ENCODE measurements at places on chromosomes 6 and 20.

- no peak for DNase-seq
Observed at GRCh38 chr6:70819646-70820045, 137.2 kb downstream of the B3GAT2 start.

GRCh38 chr6:43893073-43893472 is 123.1 kb downstream of the VEGFA start:
- no peak for DNase-seq

DNA sequence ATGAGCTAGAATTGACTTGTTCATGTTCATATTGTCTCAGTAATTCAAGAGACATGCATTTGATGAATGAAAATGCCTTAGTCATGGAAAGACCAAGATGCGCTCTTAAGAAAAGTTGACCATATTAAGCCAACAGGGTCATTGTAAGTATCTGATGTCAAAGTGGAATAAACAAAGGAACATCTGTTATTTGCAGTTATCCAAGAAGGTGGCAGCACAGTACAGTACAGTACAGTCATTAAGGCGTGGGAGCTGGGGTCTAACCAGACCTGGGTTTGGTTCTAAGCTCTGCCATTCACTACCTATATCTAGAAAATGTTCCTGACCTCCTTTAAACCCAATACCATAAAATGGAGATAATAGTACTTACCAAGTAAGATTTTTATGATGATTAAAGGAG is 178.1 kb downstream of the BACH2 start:
- no peak for DNase-seq

DNA sequence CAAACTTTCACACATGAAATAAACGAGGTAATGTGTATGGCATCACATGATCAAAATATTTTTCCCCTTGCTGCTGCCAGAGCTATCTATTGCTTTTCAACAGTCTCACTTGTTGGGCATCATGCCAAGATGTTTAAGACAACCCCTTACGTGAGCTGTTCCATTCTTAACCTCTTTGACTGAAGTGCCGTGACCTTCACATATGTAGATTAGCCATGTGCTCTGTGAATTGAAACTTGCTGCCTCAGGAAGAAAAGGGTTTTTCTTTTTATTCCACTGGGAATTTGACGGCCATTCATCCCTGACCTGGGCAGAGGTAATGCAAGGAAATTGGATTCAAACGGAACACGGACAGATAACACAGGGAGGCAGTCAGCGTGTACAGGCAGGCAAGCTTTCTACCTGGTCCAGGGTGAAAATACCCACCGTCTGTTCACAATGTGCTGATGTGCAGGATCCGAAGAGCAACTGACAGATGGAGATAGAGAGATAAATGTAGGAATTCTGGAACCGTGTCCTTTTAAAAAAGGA is 14.2 kb downstream of the ARID1B start:
- no peak for DNase-seq

DNA sequence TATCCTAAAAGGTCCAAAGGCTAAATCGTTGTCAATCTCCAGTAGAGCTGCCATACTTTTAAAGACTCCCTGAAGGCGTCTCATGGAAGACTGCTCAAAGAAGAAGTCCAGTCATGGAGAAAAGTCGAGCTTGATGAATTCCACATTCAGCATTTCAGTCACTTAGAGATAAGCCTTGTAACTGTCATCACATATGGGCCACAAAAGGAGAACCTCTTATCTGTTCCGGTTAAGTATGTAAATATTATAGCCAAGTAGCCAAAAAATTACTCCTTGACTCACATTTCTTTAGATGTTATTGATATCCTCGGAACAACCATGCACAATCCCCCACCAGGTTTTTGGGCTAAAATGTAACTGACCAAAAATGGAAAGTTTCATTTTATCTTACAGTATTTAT is 9.8 kb upstream of the CNKSR3 start:
- no peak for DNase-seq

DNA sequence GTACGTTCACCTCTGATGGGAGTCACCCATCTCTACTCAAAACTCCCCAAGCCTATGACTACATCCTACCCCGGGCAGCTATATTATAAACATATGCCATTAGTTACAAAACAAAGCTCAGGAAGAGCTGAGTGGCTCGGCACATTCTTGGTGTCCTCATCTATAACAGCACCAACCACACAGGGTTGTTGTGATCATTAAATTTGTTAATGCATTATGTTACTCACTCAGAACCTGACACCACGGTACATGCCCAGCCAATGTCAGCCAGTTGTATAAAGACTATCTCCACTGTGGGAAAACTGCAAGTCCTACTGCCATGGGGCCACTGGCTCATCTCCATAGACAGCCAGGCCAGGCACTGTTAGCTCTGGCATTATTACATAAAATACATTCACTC is 7.7 kb downstream of the CDK5RAP1 start:
- no peak for DNase-seq

- DNase-seq: no peak
Observed at GRCh38 chr6:36129941-36130666, at the start of gene MAPK13. Gene MAPK13, plus strand, starts transcription at chr6:36130513. Its CDS starts 70 bp downstream, at chr6:36130583.

- DNase-seq: no peak
Observed at GRCh38 chr6:36095497-36096391, 34.6 kb upstream of the MAPK13 start.

- DNase-seq: no peak
Observed at GRCh38 chr6:26516481-26517427, 16.7 kb downstream of the BTN1A1 start.

- no peak for DNase-seq
Observed at GRCh38 chr20:21862259-21862946, 156.9 kb downstream of the PAX1 start.

GRCh38 chr6:142842418-142843261 is 102.3 kb downstream of the HIVEP2 start:
- DNase-seq: no peak

- DNase-seq: no peak
Observed at GRCh38 chr20:8646716-8647115, 422.2 kb upstream of the PLCB4 start.

GRCh38 chr6:84775751-84776150 is 11.4 kb upstream of the TBX18 start:
- no peak for DNase-seq

DNA sequence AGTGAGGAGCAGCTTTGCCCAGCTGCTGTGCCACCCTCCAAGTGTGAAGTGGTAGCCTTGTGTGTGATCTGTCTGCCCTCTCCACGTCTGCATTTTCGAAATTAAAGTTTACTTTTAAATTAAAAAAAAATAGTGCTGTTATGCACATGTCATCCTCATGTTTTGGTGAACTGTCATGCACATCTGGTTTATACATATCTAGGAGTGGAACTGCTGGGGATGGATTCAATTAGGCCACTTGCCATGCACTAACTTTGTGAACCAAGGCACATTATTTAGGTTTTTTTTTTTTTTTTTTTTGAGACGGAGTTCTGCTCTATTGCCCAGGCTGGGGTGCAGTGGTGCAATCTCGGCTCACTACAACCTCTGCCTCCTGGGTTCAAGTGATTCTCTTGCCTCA is 3.6 kb downstream of the GTSF1L start:
- no peak for DNase-seq

GRCh38 chr6:108748055-108748454 is 100.2 kb upstream of the ARMC2 start:
- DNase-seq: no peak

GRCh38 chr6:109612268-109612667 is 78.7 kb downstream of the AK9 start:
- no peak for DNase-seq

GRCh38 chr6:157885211-157885788 is 62.3 kb downstream of the SNX9 start:
- no peak for DNase-seq

GRCh38 chr6:80907831-80908230 is 801.4 kb downstream of the BCKDHB start:
- DNase-seq: no peak

DNA sequence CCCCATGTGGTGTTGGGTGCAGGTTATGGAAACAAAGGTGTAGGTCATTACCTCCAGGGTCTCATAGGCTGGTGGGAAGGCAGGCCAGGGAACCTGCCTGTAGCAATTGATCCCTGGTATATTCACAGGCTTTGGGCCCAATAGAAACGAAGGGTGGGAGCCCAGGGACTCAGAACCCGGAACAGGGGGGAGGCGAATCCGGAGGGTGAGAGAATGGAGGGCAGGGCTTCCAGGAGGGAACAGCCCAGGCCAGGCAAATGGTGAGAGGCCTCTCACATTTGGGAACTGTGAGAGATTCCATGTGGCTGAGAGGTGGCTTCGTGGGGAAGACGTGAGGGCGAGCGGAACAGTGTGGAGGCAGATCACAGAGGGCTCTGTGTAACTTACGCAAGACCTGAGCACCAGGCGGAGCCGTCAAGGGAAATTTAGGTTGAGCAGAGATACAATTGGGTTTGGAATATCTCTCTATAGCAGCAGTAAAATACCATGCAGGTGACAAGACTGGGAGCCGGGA is 267.1 kb downstream of the ERMARD start:
- DNase-seq: no peak

DNA sequence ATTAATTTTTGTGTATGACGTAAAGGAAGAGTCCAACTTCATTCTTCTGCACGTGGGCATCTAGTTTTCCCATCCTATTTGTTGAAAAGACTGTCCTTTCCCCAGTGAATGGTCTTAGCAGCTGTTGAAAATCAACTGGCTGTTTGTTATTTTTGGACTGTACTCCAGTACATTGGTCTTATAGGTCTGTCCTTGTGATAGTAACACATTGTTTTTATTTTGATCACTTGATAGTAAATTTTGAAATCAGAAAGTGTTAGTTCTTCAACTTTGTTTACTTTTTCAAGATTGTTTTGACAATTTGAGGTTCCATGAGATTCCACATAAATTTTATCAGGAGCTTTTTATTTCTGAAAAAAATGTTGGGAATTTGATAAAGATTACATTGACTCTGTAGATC is 280.2 kb upstream of the FOXQ1 start:
- DNase-seq: no peak

- no peak for DNase-seq
Observed at GRCh38 chr6:63487103-63487813, 85.0 kb upstream of the LOC128125822 start.

- DNase-seq: no peak
Observed at GRCh38 chr6:46772762-46773161, 20.4 kb upstream of the MEP1A start.

DNA sequence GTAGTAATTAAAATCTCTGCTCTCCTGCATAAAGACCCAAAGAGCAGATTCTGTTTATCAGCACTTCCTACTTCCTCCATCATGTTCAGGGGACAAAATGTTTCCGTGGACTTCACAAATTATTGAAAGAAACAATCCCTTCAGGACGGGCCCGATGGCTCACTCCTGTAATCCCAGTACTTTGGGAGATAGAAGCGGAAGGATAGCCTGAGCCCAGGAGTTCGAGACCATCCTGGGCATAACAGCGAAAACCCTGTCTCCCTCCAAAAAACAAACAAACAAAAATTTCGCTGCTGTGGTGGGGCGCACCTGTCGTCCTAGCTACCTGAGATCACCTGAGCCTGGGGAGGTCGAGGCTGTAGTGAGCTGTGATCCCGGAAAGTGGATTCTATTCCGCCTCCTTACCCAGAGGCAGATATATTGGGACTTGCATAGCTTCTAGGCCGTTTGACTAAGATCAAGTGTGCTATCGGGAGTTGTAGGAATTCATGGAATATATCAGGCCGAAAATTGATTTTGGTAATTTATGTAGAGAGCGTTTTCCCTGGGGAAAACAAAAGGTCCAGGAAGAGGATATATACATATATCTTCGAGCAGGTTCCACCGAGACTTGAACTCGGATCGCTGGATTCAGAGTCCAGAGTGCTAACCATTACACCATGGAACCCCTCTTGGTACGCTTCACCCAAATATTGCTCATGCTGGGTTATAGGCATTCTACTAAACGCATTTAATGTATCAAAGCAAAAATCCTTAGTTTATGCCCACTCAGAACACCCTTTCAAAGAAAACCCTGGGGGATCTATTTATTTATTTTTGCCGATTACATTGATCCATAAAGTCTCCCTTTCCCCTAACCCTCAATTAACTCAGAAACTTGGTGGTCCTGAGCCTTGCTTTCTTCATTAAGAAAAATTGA is 74.5 kb upstream of the ZNF184 start:
- no peak for DNase-seq

- no peak for DNase-seq
Observed at GRCh38 chr20:40470445-40471260, 218.4 kb downstream of the MAFB start.

- DNase-seq: no peak
Observed at GRCh38 chr20:10551732-10552724, 116.9 kb downstream of the SLX4IP start.

DNA sequence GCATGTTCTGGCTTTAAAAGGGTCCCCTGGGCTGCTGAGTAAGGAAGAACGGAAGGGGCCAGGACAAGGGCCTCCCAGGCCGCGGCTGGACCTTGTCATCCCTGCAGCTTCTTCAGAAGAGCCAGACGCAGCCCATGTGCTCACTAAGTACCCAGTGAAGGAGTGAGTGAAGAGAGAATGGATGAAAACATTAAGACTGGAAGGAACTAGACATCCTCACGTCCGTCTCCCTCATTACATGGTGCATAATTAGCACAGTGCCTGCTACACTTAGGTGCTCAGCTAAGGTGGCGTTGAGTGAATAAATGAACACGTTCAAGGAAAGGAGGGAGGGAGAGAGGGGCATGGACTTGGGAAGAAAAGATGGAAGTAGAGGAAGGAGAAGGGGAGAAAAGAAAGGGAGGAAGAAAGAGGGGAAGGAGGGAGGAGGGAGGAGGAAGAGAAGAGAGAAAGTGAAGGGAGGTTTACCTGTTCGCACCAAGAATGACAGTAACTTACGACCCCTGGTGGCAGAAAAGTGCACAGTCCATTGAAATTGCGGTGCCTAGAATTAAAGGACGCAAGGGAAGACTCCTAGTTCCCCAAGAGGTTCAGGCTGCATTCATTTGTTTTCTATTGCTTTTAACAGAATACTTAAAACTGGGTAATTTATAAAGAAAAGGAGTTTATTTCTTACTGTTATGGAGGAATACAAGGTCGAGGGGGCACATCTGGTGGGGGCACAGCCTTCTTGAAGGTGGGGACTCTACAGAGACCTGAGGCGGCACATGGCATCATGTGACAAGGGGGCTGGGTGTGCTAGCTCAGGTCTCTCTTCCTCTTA is 8.0 kb downstream of the TP53RK start:
- peak; percentile 52 for DNase-seq

- DNase-seq: peak; percentile 48
Observed at GRCh38 chr20:31833130-31833930, 12.1 kb downstream of the FOXS1 start.

DNA sequence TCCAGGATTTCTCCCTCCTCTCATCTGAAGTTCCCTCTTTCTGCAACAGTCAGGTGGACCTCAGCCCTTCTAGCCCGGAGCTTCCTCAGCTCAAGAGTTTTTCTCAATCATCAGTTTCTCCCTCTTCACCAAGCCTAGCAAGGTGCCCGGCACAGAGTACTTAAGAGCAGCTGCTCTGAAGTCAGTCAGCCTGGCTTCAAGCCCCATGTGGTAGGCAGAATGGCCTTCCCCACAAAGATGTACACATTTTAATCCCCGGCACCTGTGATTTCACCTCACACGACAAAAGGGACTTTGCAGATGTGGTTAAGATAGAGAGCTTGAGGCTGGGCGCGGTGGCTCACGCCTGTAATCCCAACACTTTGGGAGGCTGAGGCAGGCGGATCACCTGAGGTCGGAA is 15.1 kb upstream of the RBPJL start:
- no peak for DNase-seq

GRCh38 chr6:147974376-147974775 is 368.3 kb upstream of the SASH1 start:
- DNase-seq: no peak
